ENCODE measurements at places on chromosomes 16 and 17. TPM values are rescaled to one million over a fixed set of nuclear protein-coding genes. Genes with fewer than 3 reads are reported as not detected.

GRCh38 chr17:47869114-47869513, 18.2 kb upstream of the SP6 start:
- DNase-seq = no peak

DNA sequence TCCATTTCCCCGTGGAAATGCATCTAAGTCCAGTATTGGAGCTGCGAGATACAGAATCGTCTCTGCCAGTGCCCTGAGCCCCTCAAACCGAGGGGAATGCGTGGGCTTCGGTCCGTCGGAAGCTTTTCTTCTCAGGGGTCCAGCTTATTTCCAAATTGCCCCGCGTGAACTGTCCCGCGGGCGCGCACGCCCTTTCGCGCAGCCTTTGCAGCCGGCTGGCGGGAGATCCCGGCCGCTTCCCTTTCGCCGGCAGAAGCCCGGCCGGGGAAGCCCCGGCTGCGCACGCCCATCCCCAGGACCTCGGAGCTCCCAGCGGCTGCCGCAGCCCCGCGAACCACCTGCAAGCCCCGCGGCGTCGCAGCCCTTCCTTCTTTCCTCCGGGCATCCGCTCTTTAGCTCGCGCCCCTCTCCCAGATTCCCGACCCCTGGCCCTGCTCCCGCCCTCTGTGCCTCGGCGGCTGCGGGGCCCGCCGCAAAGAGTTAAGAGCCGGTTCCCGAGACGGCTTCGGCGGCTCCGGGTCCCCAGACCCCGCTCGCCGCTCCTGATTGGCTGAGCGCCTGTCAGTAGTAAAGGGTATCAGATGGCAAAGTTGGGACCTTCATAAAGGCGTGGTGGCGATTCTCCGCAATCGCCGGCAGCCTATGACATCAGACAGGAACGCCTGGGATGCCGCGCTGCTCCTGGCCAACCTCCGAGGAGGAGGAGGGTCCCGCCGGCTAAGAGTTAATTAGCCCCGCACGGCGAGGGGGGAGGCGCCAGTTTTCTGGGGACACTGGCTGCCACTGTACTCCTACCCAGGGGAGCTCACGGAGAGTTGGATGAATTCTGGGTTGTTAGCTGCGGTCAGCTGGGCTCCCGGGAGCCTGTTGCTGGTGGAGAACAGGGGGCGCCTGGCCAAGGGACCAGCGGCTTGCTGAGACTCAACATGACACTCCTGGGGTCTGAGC, at the start of gene MYOCD:
Gene MYOCD (plus strand): TSS at position 628 of the 948 bp plus-strand sequence. CDS start 299 bp downstream, at position 927.
- peak; percentile 13 for DNase-seq

DNA sequence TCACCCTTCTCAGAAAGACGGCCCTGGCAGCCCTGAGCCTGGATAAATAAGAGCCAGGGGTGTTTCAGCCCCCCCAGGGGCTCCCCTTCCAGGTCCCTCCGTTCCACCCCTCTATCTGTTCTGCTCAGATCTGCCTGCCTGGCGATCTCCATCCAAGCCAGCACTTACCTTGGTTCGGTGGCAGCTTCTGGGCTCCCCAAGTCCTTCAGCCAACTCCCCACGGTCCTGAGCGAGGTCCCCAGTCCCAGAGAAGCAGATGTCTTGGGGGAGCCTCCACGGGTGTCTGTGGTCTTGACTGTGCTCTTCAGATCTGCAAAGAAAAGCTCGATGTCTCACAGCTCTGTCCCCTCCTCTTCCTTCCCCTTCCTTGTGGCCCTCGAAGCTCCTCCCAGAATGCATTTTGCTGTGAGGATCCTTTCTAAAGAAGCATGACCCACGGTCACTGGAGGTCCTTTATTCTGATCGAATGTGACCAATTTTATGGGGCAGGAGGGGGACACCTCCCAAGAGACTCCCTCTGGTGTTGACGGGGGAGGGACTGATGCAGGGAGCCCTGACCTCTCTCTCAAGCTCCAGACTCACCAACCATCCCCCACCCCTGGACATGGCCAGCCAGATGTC, at the start of gene PIK3R6:
Gene PIK3R6 (minus strand): TSS at position 314 of the 621 bp plus-strand sequence. CDS start 17,880 bp downstream, outside the sequence.
- no peak for DNase-seq

- peak; percentile 39 for DNase-seq
Measured at GRCh38 chr17:58587713-58588117, 73.3 kb upstream of the MTMR4 start.

DNA sequence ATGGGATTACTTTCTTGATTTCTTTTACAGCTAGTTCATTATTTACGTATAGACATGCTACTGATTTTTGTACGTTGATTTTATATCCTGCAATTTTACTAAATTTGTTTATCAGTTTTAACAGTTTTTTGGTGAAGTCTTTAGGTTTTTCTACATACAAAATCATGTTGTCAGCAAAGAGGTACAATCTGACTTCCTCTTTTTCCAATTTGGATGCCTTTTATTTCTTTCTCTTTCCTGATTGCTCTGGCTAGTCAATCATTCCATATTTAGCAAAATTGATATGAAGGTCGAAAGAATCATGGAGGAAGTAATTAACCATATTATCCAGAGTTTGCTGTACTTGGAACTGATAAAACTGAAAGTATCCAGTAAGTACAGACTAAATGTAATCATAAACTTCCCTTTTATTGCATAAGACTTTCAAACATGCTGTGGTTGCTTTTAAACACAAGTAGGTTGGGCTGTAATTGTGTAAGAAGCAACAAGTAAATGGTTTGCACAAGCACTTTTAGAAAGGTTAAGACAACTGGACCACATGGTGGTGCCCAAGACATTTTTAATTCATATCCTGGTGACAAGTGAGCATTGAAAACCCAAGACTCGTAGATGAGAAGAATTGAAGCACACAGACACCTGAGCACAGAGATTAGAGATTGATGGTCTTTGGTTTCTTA, 8.4 kb downstream of the GDE1 start:
- no peak for DNase-seq

GRCh38 chr17:58621174-58621573, 70.7 kb downstream of the TEX14 start:
- DNase-seq = no peak

- no peak for DNase-seq
Measured at GRCh38 chr17:47898241-47898640, 2.2 kb downstream of the SP2 start.

GRCh38 chr16:9225527-9226316, 134.3 kb downstream of the HAPSTR1 start:
- no peak for DNase-seq

DNA sequence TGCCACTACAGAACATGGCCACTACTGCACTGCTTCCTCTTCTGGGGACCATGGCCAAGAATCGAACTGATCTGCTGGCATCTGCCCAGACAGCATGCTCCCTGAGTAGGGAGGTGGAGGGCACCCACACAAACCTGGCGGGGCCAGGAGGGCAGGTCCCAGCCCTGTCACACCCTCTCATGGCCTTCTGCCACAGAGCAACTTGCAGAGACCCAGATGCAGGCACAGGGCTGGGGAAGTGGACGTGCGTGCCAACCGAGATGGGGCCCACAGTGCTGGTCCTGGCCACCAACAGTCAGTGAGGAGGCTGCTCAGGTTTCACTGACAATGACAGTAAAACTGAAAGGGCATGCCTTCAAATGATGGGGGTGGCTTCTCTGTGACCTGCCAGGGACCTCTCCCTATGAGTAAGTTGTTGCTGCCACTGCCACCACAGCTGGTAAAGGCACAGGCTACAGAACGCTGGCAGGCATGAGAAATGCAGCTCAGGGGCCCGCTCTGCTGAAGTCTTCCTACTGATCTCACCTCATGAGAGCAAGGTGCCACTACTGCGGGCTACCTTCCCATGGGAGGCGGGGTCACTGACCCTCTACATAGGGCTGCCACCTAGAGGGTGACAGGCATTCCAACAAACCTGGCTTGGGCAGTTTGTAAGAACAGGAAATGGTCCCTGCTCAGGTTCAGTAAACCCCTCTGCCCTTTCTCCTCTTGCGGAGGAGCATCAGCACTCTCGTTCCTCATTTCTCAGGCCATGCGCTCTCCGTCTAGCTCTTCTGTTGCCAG, 15.5 kb downstream of the HIC1 start:
- DNase-seq = peak; percentile 77

DNA sequence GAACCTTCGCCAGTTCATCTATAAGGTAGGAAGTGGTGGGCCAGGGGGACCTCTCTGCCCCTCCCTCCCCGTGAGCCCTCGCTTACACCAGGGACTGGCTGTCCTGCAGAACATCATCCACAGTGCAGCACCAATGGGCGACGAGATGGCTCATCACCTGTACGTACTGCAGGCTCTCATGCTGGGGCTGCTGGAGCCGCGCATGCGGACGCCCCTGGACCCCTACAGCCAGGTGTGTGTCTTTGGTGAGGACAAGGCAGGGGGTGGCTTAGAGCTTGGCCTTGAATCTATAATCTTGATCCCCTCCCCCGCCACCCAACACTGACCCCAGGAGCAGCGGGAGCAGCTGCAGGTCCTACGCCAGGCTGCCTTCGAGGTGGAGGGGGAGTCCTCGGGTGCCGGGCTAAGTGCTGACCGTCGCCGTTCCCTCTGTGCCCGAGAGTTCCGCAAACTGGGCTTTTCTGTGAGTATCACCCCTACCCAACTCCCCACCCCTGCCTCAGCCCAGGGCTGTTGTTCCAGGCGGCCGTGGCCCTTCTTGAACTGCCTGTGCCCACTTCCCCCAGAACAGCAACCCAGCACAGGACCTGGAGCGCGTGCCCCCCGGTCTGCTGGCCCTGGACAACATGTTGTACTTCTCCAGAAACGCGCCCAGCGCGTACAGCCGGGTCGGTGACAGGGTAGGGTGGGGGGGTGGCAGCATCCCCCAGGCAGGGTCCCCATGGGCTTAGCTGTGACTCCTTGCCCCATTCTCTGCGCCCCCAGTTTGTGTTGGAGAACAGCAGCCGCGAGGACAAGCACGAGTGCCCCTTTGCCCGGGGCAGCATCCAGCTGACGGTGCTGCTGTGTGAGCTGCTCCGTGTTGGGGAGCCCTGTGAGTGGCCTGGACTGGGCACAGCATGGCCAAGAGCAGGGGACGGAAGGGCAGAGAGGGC, 2.7 kb downstream of the ELMO3 start:
- DNase-seq = no peak

Gene ABAT
- total RNA-seq = 26.0 TPM

Gene BIRC5
- 2.7 TPM for total RNA-seq

Measured in mucosa of gallbladder (tissue), 1 donor.